Urinary bladder (tissue), 4 donors: ENCODE measurements at places on chromosomes 7 and 10. TPM values are rescaled to one million over a fixed set of nuclear protein-coding genes. Genes with fewer than 3 reads are reported as not detected.

Gene MRPL32
- total RNA-seq: 56.1 TPM

Gene PROSER2
- 3.2 TPM for total RNA-seq

Gene SPDYE5
- total RNA-seq: not detected

Gene DDC
- 2.0 TPM for total RNA-seq

Gene ERCC6
- total RNA-seq: 27.1 TPM

Gene PLCE1
- 38.1 TPM for total RNA-seq

Gene NXPH1
- 2.0 TPM for total RNA-seq

Gene AGR2
- total RNA-seq: 88.3 TPM

Gene NOC3L
- total RNA-seq: 43.2 TPM

Gene FAM25C
- not detected for total RNA-seq

Gene GBX1
- not detected for total RNA-seq

Gene ANXA8L1
- total RNA-seq: 9.1 TPM

Gene SLC26A3
- not detected for total RNA-seq

Gene ABCA13
- total RNA-seq: 2.0 TPM

Gene FGL2
- 222 TPM for total RNA-seq

Gene CALHM3
- total RNA-seq: not detected

Gene FAM20C
- total RNA-seq: 13.3 TPM

Gene EXOSC1
- total RNA-seq: 25.4 TPM
